Body of pancreas (tissue), 4 donors: ENCODE measurements at places on chromosomes 16 and 17.

GRCh38 chr16:1196494-1196893 is 28.6 kb downstream of the TPSG1 start:
- no peak for DNase-seq

GRCh38 chr17:40153603-40154236 is 13.4 kb downstream of the CASC3 start:
- no peak for DNase-seq

DNA sequence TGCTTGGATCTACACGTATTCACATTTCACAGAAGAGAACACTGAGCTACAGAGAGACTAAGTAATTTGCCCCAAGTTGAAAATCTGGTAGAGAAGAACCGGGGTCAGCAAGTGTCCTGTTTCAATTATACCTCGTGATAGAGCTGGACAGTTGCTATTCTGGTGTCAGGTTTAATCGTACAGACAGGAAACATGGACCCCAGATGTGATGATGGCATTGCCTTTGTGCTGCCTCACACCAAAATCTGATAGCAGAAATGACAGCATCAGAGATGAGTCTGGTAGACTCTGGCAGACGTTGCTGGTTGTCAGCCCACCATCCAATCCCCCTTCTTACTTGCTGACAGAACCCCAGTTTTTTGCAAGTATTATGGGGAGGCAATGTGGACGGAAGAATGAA is 112.1 kb upstream of the FOXF1 start:
- no peak for DNase-seq

DNA sequence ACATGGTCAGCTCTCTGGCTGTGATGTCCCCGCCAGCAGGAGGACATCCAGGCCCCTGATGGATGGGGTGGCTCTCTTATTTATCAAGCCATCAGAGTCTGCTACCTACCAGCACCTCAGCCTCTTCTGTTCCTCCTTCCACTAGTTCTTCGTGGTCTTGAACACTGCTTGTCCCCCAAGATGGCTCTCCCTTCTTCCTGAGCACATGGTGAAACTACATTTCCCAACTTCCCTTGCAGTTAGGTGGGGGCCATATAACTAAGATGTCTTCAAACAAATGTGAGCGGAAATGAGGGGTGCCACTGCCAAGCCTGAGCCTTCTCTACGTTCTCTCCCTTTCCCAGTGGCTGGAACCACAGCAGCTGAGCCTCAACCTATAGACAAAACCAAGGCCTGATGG is 29.8 kb upstream of the CCDC182 start:
- no peak for DNase-seq

DNA sequence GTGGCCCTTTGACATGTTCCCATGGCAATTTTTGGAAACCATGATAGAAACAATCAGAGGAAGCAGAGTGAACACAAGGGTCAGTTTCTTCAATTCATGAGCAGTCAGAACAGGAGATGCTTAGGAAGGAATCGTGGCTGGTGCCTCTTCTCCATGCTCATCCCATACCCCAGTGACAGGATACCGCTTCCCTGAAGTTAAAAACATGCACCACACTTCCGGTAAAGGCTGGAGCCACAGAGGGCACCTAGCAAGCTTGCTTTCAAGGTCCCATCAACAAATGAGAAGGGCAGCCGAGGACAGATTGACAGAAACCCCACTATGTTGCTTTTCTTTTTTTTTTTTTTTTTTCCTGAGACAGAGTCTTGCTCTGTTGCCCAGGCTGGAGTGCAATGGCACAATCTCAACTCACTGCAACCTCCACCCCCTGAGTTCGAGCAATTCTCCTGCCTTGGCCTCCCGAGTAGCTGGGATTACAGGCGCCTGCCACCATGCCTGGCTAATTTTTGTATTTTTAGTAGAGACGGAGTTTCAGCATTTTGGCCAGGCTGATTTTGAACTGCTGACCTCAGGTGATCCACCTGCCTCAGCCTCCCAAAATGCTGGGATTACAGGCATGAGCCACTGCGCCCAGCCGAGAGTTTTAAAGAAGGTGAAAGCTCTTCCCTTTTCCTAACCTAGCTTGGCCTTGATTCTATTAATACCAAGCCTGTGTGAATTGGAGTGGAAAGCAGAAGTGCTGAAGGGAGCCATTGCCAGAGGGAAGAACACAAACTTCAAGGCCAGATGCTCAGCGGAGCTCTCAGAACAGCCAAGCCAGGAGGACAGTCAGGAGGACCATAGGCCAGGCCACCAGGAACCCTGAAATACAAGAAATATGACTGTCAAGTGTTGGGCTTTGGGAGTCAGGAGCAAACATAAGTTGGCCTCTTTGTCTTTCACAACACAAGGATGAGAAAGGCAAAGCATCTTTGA is 16.6 kb downstream of the GP2 start:
- DNase-seq = peak; percentile 73

- DNase-seq = no peak
Observed at GRCh38 chr17:60610473-60610872, 10.5 kb downstream of the PPM1D start.

- peak; percentile 94 for DNase-seq
Observed at GRCh38 chr16:27202923-27203506, 311 bp upstream of the KDM8 start.

GRCh38 chr17:40431231-40431602 is 12.0 kb upstream of the IGFBP4 start:
- DNase-seq = peak; percentile 3

DNA sequence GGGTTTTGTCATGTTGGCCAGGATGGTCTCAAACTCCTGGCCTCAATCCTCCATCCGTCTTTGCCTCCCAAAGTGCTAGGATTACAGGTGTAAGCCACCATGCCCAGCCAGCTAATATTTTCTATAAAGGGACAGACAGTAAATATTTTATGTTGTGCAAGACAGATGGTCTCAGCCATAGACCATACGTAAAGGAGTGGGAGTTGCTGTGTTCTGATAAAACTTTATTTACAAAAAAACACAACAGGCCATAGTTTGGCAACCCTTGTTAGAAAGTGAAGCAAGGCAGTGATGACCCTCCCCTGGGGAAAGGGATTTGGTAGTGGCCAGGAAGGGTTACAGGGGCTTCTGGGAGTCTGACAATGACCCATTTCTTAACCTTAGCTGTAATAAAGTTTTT is 119.7 kb downstream of the GSG1L start:
- no peak for DNase-seq

GRCh38 chr17:38746849-38747462 is 1.2 kb downstream of the PCGF2 start:
- DNase-seq = no peak

DNA sequence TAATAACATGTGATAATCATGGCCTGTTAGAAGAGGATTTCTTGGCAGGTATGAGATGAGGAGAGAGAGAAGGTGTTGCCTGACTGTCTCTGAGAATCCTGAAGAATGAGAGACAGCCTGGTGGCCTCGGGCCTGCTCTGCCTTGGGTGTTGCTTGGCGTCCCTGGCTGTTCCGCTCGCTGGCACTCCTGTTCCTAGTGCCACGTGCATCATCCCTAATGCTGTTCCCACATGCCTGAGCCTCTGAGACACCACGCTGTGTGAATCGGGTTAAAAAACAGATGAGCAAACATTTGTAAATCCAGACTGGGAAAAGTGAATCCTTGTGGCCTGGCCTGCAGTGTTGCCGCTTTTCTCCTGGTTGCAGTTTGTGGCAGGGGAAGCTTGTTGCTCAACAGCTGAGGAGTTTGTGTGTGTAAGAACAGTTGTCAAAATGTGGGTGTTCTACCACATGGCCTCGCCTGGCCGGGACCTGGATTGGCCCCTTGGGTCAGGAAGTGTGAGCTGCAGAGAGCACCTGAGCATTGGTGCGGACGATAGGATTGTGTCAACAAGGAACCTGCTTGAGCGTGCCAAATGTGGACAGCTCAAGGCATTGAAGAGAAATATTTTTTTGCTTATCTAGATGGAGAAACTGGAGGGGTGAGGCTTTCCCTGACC is 22.0 kb downstream of the UBN1 start:
- DNase-seq = peak; percentile 72

DNA sequence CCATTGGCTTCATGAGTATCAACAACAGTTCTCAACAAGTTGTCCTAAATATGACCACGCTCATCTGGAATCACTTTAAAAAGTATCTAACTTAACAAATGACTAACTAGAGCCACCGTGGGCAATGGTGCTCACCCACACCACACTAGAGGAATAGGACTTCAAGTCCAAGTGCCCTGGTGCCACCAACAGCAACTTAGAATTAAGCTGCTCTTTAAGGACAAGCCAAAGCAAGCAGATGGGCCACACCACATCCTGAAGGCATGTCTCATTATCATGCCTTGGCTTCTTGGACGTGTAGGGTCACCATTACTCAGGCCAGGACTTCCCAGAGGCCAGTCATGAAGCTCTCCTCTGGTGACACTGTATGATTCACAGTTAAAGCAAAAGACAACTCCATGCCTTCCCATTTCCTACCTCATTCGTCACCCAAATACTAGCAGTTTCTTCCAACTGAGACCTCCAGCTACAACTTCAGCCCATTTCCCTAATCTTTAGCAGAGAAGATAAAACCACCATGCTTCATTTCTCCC is 9.4 kb upstream of the SLC6A4 start:
- no peak for DNase-seq

DNA sequence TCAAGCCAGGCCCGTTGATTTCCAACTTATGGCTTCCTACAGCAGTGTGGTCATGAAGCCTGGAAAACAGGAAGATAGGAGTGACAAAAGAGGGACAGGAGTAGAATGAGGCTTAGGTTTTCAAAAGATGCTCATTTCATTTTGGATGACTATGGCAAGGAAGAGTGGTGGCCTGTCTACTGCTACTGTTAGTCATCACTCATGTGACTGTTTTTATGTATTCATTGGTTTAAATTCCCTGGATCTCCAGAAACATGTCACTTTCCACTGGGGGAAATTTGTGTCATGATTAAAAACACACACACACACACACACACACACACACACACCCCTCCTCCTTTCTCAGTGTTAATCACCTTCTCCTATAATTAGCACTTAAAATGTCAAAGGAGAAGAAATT is 1.1 kb upstream of the CYLD start:
- no peak for DNase-seq

GRCh38 chr17:29357821-29358232 is 32.3 kb upstream of the TAOK1 start:
- DNase-seq = no peak

DNA sequence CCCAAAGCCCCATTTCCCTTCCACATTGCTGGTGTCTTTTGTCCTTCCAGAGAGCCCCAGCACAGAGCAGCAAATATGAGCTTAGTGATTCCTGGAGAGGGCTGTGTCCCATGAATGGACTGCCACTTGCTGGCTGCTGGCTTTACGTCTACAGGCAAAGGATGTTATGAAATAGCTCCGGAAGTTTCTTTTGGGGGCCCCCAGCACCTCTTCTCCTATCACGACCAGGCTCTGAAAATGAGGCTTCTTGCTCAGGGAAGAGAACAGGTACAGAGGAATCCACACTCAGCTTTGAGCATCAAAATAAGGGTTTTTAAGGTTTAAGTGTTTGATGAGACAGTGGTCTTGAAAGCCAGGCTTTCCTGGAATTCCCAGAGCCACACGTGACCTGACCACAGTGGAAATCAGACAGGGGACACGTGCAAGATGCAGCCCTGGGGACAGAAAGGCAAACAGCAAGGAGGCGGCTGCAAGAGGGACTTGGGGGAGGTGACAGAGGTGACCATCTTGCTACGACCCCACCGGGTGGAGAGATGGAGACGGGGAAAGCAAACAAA is 58.1 kb downstream of the ZDHHC7 start:
- DNase-seq = no peak

- DNase-seq = no peak
Observed at GRCh38 chr17:73984941-73985340, 218.5 kb upstream of the RPL38 start.

DNA sequence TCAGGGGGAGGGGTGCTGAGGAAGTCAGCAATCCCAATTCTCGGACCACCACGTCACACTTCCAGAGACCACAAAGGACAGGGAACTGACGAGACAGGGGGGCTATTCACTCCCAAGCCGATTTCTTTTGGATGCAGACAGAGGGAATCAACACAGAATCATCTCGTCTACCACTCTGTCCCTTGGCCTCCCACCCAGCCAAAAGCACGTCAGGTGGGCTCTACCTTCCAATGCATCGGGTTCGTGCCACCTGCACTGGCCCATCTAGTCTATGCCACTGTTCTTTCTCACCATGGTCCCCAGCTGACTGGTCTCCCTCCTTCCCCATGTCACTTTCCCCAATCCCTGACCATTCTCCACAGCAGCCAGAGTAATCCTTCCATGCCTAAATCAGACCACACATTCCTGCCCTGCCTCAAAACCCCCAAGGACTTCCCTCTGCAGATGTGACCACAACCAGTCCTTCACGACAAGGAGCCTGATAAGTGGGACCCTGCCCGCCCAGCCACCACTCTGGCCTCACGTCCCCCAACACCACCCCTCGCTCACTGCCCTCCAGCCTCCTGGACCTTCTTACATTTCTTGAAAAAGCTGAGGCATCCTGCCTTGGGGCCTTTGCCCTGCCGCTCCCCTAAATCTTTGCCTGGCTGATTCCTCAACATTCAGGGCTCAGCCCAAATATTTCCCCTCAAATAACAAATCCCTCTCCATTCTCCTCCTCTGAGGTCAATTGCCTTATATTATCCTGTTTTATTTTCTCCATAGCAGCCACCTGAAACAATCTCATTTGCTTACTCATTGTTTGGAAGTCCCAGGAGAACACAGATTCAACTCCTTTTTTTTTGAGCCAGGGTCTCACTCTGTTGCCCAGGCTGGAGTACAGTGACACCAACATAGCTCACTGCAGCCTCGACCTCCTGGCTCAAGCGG is 70.4 kb downstream of the IL21R start:
- DNase-seq = no peak
